CD4-positive, alpha-beta T cell (primary cell): ENCODE measurements at places on chromosomes 16 and 17. TPM values are rescaled to one million over a fixed set of nuclear protein-coding genes. Genes with fewer than 3 reads are reported as not detected.

NPIPB13 gene
- total RNA-seq = 10.8 TPM

INCA1 gene
- 0.19 TPM for total RNA-seq

DNA sequence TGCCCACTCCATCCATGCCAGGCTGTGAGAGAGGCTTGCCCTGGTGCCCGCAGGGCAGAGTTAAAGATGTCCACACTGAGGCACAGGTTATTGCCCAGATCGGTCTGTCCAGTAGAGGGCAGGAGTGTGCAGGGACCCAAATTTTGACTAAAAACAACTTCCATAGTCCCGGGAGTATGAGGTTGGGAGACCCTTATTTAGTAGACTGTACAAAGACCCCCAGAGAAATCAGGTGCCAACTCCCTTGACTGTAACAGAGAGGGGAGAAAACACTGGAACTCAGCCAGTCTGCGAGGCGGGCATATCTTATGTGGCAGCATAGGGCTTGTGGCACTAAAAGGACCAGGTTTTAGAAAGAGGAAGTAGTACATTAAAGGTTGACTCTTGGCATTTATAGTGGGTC, 43.4 kb downstream of the HNF1B start:
- H3K36me3 ChIP-seq = no peaks in the 10 kb centered on the region
- no peak overlapping the region for H3K27ac ChIP-seq
- H3K27me3 ChIP-seq = peaks cover under 1% of the 10 kb centered on the region
- peak; percentile 9 for DNase-seq
- H3K4me1 ChIP-seq = peaks cover 2% of the 10 kb centered on the region

DNA sequence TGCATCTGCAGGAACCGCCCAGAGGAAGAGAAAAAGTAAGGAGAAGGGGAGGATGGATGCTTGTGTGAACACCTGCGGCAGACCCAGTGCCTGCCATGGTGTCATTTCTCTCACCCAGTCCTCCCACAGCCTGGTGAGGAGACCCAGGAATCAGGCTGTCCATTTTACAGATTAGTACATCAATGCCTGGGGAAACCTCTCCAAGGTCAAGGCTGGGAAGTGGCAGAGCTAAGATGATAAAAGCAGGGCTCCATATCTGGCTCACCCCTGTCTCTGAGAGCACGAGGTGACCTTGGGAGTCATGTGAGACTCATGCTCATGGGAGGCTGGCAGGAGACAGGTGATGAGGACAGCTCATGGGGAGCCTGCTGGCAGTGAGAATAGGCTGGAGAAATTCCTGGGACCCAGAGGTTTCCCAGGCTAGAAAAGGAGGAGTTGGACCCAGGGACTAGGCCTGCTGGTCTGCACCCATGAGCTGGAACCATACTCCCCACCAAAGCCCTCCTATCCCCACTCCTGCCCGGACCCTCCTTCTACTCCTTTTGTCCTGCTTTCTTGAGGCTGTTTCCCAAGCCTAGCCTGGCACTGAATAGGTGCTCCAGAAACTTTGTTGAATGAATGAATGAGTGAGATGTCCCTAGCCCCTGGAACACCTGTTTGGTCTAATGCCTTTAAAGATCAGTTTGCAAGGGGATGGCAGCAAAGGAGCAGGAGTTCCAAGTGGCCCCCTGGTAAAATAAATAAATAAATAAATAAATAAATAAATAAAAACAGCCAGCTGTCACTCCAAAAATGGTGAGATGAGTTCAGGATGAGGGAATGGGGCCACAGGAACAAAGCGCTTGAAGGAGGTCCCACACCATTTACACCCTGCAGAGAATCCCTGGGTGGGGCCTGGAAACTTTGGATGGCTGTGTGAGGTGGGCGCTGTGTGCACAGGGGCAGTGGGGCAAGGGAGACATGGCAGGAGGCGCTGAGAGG, 1.6 kb downstream of the ZNF629 start:
- peaks cover 17% of the 10 kb centered on the region for H3K27me3 ChIP-seq
- no peak overlapping the region for H3K27ac ChIP-seq
- peaks cover 20% of the 10 kb centered on the region for H3K4me1 ChIP-seq
- no peaks in the 10 kb centered on the region for H3K36me3 ChIP-seq
- H3K4me3 ChIP-seq = no peak overlapping the region

GRCh38 chr17:8315764-8316217, 5.8 kb downstream of the ARHGEF15 start:
- no peak overlapping the region for H3K4me3 ChIP-seq
- no peaks in the 10 kb centered on the region for H3K4me1 ChIP-seq
